Activated CD4-positive, CD25-positive, alpha-beta regulatory T cell treated with anti-CD3 and anti-CD28 coated beads, Interleukin-2, amount 50 U/mL, for 16 hours (primary cell): ENCODE measurements at places on chromosomes 5 and 9.

GRCh38 chr5:180670586-180671359 lies 21.4 kb upstream of the FLT4 start:
- DNase-seq = no peak

GRCh38 chr9:33065157-33066076 lies 11.1 kb downstream of the SMU1 start:
- no peak for DNase-seq

- DNase-seq = no peak
Observed at GRCh38 chr9:61634192-61634591, 444.4 kb downstream of the SPATA31A7 start.

GRCh38 chr5:32144378-32145207 lies 29.5 kb downstream of the GOLPH3 start:
- no peak for DNase-seq

DNA sequence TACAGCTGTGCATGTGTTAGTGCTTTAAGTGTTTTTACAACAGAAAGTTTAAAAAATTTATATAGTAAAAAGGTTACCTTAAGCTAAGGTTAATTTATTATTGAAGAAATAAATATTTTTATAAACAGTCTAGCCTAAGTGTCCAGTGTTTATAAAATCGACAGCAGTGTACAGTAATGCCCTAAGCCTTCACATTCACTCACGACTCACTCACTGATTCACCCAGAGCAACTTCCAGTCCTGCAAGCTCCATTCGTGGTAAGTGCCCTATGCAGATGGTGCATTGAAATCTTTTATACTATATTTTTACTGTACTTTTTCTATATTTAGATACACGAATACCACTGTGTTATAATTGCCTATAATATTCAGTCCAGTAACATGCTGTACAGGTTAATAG lies 159.1 kb downstream of the ROR2 start:
- DNase-seq = no peak

GRCh38 chr5:84204772-84205171 lies 179.9 kb downstream of the EDIL3 start:
- no peak for DNase-seq

DNA sequence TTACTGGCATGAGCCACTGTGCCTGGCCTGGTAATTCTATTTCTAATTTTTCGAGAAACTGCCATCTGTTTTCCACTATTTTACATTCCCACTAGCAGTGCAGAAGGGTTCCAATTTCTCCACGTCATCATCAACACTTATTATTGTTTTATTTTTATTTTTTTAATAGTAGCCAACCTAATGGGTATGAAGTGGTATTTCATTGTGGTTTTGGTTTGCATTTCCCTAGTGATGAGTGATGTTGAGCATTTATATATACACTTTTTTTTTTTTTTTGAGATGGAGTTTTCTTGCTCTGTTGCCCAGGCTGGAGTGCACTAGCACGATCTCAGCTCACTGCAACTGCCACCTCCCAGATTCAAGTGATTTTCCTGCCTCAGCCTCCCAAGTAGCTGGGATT lies 28.3 kb downstream of the WWC1 start:
- no peak for DNase-seq

GRCh38 chr9:3956081-3956671 lies 343.7 kb downstream of the GLIS3 start:
- DNase-seq = no peak

DNA sequence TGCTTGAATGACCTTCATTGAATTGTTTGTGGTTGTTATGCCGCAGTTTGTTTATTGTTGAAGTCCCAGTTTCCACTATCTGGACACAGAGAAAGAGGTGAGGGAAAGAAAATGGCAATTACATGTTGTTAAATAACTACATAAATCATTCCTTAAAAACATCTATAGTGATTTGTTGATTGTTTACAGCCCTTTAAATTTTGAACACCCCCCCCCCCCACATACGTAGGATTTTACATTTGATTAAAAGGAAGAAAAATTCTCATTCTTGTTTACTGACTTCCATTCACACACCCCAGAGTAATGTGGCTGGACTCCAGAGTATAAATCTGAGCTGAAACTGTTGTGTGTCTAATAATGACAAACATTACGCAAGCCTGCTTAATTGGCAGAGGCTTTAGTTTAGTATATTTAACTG lies 87.1 kb upstream of the FAM174A start:
- no peak for DNase-seq

DNA sequence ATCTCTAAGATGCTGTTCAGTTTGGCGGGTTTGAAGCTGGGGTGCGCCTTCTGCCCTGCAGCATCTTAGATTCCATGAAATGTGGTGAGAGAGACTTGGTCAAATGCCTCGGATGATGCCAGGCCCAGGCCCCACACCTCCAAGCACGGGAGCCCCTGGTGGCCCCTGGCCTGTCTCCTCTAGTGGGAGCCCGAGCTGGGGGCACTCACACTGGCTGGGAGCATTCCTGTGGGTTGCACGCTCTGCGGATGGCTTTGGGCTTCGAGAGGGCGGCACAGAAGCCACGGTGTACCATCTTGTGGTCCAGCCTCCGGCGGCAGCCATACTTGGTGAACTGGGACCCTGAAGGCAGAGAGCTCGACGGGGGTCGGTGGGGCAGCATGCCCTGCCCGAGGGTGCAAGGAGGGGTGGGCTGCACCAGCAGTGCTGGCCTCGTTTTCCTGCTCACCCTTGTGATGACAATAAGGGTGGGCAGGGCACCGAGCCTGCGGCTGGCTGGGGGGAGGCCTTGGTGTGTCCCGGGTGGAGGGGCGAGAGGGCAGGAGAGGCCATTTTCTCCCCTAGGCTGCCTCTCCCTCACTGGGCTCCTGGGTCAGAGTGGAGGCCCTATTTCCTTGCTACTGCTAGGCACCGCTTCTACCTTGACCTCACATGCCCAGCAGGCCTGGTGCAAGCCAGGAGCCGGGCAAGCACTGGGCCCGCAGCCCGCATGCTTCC lies 65.8 kb downstream of the ZNF354C start:
- no peak for DNase-seq

DNA sequence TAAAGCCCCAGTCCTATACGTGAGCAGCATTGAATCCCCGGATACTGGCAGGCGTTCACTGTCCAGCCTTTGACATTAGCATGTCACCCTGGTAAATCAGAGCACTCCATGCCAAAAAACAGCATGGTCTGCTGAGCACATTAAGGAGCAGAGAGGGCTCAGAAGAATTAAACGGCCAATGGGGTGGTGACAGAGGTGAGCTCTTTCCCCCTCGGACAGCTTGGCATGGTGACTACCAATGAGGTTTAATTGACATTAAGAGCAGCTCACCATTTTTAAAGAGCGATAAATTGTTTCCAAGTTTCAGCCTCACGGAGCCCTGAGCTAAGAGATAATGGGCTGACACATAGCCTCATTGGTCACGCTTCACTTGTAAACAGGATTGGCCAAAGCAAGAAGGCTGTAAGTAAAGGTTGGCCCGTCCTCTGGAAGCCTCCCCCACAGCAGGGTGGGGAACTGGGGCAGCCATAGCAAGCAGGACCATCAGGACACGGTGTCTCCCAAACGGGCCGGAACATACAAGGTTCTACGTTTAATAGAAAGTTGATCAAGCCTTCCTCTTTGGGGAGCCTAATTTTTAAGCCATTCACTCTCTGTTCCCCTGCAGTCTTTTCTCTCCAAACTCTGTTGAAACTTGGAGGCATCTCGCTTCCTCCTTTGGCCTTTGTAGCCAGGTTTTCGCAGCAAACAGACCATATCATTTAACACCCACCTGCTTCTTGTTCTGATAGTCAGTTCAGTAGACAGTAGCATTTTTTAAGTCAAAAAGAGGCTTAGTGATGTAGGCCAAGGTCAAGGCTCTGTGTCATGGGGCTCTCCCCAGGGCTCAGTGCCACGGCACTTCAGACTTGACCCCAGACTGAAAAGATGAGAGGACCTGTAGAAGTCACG lies 25.9 kb downstream of the QRFP start:
- no peak for DNase-seq

- DNase-seq = no peak
Observed at GRCh38 chr9:107397076-107398044, 92.2 kb downstream of the KLF4 start.

DNA sequence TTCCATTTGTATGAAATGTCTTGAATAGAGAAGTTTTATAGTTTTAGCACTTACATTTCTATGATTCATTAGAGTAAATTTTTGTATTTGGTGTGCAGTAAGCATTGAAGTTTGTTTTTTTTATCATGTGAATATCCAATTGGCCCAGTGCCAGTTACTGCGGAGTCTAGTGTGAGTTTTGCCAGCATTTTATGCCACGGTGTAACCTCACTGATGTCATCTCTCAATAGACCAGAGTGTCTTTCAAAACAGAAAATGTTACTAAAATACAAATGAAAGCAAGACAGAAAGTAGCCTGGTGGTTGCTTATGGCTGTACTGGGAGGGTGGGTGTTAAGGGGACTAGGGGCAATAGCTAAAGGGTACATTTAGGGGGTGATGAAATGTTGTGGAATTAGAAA lies 62.8 kb downstream of the IPPK start:
- DNase-seq = no peak

DNA sequence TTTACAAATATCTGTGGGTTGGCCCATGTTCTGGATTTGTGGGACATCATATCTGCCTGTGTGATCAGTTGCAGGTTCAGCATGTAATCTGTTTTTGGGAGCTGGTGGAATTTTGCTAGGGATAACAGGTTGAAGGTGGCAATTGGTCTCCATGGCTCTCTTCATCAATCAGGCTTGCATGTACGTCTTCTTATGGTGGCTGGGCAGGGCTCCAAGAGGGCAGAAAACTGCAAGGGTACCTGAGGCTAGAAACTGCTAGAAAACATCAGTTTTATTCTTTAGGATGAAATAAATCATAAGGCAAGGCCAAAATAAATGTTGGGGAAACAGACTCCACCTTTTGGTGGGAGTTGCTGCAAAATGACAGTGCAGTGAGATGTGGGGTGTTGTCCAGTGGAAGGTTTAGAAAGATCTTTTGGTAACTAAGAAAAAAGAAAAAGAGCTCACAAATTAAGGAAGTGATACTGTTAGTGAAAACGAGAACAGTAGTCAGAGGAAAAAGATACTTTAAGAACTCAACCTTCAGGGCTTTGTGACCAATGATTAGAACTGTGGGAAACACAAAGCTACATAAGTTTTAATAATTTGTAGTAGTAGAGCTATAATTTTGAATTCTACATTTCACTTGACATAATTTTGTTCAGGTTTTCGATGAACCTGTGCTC lies 300.7 kb upstream of the IZUMO3 start:
- no peak for DNase-seq

GRCh38 chr5:16935231-16936149 lies 598 bp downstream of the MYO10 start:
- no peak for DNase-seq

DNA sequence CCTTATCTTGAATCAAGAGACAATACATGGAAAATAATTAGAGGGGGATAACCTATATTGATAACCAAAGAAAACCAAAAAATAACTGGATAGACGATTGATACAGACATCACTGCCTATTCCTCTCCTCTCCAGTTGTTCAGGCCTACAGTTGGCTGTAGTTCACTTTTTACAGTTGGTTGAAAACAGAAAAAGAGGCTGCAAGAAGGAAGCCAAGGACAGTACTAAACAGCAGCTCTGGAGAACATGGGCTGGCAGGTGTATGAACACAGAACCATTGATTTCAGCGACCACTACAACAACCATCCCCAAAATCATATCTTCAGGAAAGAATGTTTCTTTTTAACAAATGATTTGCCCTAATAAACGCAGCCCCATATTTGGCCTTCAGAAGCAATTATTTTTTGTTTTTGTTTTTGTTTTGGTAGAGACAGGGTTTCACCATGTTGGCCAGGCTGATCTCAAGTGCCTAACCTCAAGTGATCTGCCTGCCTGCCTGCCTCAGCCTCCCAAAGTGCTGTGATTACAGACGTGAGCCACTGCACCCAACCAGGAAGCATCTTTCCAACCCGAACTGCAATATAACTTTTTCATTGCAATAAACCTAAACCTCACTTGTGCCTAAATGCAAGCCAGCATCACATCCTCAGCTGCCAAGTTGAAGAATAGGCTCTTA lies 64.3 kb downstream of the MLLT3 start:
- DNase-seq = no peak

- no peak for DNase-seq
Observed at GRCh38 chr5:129413570-129413969, 46.5 kb upstream of the ADAMTS19 start.

GRCh38 chr5:110510146-110510545 lies 216.3 kb downstream of the TMEM232 start:
- DNase-seq = no peak

DNA sequence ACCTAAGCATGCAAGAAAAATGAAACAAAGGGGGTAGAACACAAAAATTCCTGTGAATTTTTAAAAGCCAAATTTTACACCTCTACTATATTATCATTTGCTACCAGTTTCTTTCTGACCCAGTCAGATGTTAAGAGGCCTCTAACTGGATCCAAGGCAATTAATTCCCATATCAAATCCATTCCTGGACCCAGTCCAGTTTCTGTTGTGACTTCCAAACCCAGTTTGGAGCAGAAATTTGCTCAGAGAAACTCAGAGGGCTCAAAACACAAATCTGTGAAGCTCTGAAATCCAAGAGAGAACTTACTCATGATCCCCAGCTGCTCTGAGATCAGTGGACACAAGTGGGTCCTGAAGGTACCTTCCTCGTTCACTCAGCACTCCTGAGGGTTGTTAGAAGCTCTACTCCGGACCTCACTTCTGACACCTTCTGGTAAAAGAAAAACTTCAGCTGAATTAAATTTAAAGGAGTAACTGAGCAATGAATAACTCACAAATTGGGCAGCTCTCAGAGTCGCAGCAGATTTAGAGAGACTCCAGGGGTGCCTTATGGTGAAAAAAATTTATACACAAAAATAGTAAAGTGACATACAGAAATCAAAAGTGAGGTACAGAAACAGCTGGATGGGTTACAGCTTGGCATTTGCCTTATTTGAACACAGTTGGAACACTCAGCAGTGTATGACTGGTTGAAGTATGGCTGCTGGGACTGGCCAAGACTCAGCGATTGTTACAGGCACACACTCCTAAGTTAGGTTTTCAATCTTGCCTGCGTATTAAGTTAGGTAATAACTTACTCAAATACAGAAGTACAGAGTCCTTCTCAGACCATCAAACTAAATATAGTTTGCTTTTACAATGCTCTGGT lies 32.4 kb downstream of the INSL4 start:
- DNase-seq = no peak

- DNase-seq = no peak
Observed at GRCh38 chr5:172407241-172407691, 47.1 kb downstream of the SH3PXD2B start.

DNA sequence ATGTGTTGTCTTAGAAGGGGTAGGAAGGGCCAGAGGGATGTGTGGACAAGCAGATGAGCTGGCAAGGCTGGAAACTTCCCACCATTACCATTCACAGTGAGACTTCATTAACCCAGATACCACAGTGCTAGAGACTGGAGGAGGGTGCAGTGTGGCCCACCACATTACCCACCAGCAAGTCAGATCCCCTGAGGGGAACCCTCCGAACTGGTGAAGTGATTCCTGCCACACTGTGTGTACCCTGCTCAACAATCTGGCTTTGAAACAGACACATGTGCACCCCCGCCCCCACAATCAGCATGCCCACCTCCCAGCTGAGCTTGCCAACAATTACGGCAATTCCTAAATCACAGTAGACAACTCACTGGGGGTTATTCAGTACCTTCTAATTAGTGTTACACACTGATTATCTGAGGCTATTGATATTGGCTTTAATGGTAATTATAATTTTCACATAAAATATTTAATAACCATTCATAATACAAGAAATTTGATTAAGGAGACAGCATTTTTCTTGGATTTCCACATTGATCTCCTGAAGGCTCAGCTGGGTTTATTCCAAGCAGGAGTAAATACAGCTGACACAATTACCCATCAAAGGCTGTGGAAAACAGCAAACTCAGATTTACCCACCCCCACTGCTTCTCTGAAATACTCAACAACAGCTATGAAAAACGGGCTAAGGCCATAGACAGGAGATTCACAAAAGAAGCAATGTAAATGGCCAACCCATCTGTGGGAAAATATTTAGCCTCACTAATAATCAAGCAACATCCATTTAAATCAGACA lies 169.3 kb upstream of the FSTL4 start:
- DNase-seq = no peak
